ENCODE measurements at places on chromosomes 16 and 17. TPM values are rescaled to one million over a fixed set of nuclear protein-coding genes. Genes with fewer than 3 reads are reported as not detected.

DNA sequence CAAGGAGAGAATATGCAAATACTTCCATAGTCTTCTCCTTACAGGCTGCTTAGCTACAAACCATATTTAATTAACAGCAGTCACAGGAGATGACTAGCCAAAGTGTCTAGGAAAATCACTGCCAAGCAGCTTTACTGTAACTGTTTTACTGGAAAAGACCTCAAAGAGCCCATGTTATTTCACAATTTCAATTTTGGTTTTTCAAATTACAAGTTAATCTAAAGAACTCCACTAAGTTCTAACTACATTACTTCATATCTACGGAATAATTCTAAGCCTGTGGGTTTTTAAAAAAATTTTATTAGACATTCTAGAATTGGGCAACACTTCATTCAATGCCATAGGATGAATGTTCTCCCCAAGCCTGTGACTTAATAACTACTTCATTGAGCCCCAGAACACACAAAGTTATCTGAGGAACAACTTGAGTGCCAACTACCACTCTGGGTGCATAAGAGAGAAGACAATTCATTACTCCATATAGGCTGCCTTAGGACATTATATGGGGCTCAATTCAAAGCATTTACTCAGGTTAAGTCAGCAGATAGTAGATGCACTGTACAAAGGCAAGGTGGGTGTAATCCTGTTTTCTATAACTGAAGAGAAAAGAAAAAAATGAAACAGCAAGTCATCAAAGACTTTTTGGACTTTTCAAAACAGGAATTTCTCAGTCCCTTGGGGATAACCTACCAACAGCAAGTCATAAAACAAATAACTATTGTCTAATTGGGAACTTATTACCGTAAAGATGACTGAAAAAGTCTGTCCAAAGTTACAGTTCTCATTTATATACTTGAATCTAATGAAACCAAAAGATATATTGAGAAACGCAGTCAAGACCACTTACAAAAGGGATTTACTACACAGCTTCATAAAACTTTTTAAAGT, 33.0 kb downstream of the STAT3 start:
- H3K27ac ChIP-seq = no peak overlapping the region
- no peak overlapping the region for H3K4me3 ChIP-seq
- H3K36me3 ChIP-seq = no peaks in the 10 kb centered on the region
- peaks cover 78% of the 10 kb centered on the region for H3K4me1 ChIP-seq

DNA sequence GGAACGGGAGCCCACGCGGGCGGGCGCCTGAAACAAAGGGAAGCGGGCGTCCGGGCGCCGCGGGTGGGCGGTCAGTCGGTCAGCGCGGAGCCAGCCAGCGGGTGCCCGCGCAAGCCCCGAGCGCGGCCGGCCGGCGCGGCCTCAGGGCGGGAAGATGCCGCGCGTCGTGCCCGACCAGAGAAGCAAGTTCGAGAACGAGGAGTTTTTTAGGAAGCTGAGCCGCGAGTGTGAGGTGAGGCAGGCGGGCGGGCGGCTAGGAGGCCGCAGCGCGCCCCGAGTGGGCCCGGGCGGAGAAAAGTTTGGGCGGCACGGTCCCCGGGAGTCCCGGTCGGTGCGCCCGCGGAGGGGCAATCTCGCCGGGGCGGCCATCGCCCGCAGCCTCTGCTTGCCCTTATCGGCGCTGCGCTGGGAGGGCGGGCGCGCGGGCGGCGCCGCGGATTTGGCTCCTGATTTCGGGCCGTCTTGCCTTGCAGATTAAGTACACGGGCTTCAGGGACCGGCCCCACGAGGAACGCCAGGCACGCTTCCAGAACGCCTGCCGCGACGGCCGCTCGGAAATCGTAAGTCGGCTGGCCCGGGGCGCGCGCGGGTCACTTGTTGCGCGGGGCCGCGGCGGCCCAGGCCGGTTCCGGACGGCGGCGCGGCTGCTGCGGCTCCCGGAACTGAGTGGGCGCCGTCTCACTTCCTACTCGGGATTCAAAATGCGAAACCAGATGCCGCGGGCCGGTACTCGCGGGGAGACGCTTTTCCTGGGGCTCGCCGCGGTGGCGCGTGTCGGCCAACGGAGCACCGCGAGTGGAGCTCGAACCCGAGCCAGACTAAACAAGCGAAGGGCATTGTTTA, 526 bp downstream of the CBFB start:
- peaks cover 48% of the 10 kb centered on the region for H3K4me1 ChIP-seq
- H3K36me3 ChIP-seq = no peaks in the 10 kb centered on the region
- H3K4me3 ChIP-seq = peak overlapping the region; percentile 74
- peak overlapping the region; percentile 95 for H3K27ac ChIP-seq
- DNase-seq = peak; percentile 87

MEIOB gene
- polyA plus RNA-seq = 0.13 TPM

DNA sequence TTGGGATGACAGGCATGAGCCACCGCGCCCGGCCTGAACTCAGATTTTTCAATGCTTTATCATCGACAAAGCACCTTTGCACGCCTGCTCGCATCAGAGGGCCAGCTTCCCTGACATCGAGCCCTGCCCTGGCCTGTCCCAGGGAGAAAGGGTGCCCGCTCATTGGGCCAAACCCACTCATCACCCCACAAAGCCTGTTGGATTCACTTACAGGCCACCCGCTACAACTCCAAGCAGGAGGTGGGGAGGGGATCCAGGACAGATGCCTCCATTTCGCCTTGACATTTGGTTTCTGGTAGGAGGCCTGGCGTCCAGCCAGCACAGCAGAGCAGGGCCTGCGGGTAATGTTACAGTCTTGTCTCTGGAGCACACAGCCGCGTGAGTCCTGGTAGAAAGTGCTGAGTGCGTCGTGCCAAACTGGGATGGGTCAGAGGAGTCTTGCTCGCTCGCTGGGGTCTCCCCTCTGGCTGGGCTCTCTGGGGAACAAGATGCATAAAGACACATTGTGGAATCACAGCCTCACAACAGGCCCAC, 19.8 kb downstream of the SMTNL2 start:
- DNase-seq = peak; percentile 87
- H3K27me3 ChIP-seq = peaks cover 13% of the 10 kb centered on the region
- H3K4me1 ChIP-seq = peaks cover 30% of the 10 kb centered on the region
- no peak overlapping the region for H3K4me3 ChIP-seq

DNA sequence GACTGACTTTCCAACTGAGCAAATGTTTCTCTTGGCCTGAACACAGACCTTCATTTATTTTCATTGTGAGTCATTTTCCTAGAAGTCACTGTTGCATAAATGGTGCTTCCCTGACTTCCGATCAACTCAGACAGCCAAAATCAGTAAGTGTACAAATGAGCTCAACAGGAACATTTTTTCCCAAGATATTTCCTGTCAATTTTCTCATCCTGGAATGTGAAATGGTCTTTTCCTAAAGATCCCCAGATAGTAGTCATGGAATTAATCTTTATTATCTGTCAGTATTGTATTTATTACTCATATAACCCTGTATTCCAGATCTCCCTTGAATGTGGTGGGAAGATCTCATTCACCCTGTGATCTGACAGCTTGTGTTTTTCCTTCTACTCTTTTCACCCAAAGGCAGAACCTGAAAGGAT, 360.3 kb upstream of the KIF2B start:
- H3K27ac ChIP-seq = no peak overlapping the region
- H3K36me3 ChIP-seq = no peaks in the 10 kb centered on the region
- H3K27me3 ChIP-seq = no peaks in the 10 kb centered on the region
- H3K4me1 ChIP-seq = no peaks in the 10 kb centered on the region
- no peak overlapping the region for H3K4me3 ChIP-seq
- no peak for DNase-seq

DNA sequence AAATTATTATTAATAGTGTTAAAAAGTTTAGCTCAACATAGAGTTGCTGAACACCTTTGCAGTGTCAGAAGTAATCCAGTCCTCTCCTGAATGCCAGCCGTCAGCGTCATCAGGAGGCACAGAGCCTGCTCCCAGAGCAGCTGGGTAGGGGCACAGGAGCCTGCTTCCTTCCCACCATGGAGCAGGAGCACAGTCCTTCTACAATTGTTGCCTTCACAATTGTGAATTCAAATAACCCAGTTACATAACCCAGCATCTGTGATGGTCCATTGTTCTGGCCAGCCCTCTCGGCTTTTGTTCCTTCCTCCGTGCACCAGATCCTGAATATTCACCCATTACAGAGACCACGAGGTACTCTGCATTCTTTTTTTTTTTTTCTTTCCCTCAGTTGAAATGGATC, 393.9 kb upstream of the MAF start:
- H3K36me3 ChIP-seq = no peaks in the 10 kb centered on the region
- H3K27me3 ChIP-seq = no peaks in the 10 kb centered on the region
- no peak overlapping the region for H3K27ac ChIP-seq
- peaks cover 4% of the 10 kb centered on the region for H3K4me1 ChIP-seq
- no peak overlapping the region for H3K4me3 ChIP-seq
- no peak for DNase-seq

GRCh38 chr17:48498164-48498850, 32.5 kb downstream of the HOXB1 start:
- no peak overlapping the region for H3K27ac ChIP-seq
- no peaks in the 10 kb centered on the region for H3K36me3 ChIP-seq
- no peak overlapping the region for H3K4me3 ChIP-seq

- H3K27me3 ChIP-seq = peaks cover 28% of the 10 kb centered on the region
- H3K27ac ChIP-seq = no peak overlapping the region
- no peaks in the 10 kb centered on the region for H3K36me3 ChIP-seq
- no peak for DNase-seq
- H3K4me1 ChIP-seq = peaks cover 7% of the 10 kb centered on the region
Measured at GRCh38 chr16:86739808-86740207, 161.5 kb downstream of the FOXL1 start.

All from stomach (tissue), 19 donors.